ENCODE measurements at places on chromosomes 13 and 19.

DNA sequence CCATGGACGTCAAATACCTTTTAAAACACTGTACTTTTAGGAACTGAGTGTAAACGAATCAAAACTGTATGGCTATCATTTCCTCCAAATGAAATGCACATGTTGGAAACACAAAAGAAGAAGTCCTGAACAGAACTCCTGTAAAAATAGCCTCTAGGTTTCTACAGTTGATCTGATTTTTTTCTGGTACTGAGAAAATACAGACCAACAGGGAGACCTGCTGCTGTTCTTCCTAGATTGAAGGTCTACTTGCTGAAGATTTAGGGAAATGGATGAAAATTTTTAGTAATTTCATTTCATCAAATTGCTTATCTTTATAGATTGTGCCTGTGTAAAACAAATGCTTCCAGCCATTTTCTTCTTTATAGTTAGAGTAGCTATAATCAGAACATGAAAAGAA lies 520.4 kb downstream of the SLITRK6 start:
- no peak for DNase-seq

DNA sequence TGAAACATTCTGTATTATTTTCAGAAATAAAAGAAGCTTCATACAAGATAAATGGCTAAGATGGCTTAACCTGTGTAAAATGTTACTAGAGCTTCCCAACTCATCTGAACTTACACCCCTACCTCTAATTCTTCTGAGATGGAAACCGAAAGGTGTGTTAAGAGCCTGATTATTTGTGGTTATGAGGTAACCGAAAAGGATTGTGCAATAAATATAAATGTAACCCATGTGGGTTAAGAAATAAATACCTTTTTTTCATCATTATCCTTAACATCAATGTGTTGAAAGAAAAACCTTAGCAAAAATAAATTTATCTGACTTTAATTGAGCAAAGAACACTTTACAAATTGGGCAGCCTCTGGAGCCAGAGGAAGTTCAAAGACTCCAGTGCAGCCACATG lies 961.8 kb upstream of the SPRY2 start:
- no peak for DNase-seq

GRCh38 chr19:24159707-24160106 lies 72.7 kb downstream of the ZNF254 start:
- DNase-seq, result no peak

DNA sequence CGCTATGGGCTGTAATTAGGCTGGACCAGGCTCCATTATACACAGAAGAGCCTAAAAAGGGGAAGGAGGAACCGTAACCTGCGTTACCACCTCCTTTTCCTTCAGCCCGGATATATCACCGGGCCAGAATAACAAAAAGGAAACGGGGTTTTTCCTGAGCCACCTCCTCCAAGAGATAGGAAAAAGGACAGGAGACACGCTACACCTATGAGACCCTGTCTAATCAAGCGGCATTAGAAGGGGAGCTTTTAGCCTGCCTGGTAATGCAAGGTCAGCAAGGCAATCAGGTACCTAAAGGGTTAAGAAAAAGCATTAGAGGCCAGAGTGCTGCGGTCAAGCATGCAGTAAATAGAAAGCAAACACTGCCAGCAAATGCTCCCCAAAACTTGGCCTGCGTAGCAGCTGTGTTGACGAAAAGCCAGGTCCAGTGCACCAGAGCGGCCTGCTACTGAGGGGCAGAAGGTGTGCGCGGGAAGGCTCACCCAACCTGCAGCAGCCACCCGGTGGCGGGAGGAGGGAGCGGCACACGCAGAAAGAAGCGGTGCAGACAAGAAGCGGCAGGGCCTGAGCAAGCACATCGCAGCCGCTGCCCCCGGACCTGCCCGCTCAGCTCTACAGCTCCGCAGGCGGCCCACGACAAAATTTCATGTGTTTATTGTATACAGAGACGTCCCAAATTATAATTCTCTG lies 1466.1 kb downstream of the UQCRFS1 start:
- DNase-seq, result peak; percentile 22

- DNase-seq, result no peak
Measured at GRCh38 chr13:39232401-39232980, 194.2 kb downstream of the NHLRC3 start.

GRCh38 chr13:76822698-76823267 lies 63.4 kb downstream of the KCTD12 start:
- DNase-seq, result no peak

GRCh38 chr13:67210208-67210607 lies 19.9 kb downstream of the PCDH9 start:
- no peak for DNase-seq
